Natural killer cell (primary cell): ENCODE measurements at places on chromosomes 5 and 9. TPM values are rescaled to one million over a fixed set of nuclear protein-coding genes. Genes with fewer than 3 reads are reported as not detected.

CDC37L1 gene
- total RNA-seq = 20.1 TPM

OR1Q1 gene
- not detected for total RNA-seq

RGS14 gene
- total RNA-seq = 57.3 TPM

IFNA2 gene
- total RNA-seq = not detected

ABCA1 gene
- 4.8 TPM for total RNA-seq

- DNase-seq = peak; percentile 59
Observed at GRCh38 chr9:89522261-89522958, 24.5 kb upstream of the SEMA4D start.

DNA sequence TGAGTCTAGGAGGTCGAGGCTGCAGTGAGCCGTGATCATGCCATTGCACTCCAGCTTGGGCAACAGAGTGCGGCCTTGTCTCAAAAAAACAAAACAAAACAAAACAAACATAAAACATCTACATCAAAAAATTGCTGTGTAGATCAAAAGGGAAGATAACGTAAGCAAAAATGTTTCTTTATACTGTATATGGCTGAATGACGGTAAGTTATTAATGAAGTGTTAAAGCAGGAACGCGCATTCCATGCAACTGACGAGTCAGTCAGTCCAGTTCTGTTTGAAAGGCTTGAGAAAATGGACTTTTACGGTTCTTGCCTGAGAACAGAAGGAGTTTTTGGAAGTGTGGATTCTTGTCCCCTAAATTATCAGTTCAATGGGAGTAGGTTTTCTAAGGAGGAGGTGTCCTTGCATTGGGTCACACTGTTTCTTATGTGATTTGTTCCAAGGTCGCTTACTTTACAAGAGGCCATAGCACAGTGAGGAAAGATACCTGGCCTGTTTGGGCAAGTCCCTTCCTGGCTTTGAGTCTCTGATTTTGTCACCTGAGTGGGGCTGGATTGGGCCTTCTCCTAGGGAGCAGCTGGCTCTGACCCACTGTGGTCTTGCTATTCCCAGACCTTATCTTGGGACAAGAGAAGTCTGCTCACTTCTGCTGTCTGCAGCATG is 6.6 kb upstream of the PTGS1 start:
- DNase-seq = no peak

- peak; percentile 71 for DNase-seq
Observed at GRCh38 chr9:99822109-99822805, 572 bp downstream of the NR4A3 start.

DNA sequence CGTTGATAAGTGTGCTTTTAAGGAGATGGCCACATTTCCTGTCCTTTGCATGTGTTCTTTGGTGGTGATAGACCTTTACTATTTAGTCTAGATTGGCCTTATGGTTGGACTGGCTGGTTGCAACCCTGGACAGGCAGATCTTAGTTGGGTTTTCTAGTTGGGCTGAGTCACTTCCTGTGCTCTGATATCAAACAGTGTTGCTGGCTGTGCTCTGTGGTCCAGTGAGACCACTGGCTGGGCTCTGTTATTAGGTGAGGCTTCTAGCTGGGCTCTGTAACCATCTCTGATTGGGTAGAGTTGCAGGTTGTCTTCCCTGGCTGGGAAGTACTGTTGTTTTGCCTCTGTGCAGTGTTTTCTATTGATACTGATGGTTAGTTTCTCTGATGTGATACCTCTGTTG is 432.5 kb downstream of the LRRC70 start:
- DNase-seq = no peak

DNA sequence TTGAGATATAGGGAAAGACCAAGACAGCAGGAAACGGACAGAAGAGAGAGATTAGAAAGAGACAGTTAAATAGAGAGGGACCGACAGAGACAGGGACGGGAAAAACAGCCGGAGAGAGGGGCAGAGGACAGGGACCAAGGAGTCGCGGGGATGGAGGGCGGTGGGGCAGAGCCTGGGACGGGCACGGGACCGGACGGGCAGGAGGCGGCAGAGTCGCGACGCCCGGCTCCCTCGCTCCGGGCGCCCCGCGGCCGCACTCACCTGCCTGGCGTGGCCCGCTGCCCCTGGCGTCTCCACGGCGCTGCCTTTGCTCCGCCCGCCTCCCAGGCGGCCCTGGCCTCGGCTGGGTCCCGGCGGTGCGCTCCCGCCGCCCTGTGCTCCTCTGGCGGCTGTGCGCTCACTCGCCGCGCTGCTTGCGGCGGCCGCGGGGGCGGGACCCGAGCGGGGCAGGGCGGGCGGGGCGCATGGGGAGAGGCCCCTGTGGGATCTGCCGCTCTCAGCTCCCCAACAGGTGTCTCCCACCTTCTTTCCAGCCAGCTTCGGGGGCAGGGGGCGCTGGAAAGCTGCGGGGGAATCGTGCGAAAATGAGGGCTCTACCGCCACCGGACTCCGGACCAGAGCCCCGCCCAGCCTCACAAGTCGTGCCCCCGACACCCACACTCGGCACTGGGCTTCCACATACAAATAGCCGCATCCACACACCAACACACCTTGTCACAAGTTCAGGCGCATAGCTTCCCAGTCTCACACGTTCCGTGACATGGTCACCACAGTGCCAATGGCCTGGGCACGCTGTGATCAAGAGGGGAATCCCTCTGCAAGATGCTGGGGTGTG is at the start of gene ARID3C:
ARID3C (minus strand) TSS at position 411 of the 835 bp plus-strand sequence. CDS start 1,052 bp downstream, outside the sequence.
- DNase-seq = peak; percentile 68

DNA sequence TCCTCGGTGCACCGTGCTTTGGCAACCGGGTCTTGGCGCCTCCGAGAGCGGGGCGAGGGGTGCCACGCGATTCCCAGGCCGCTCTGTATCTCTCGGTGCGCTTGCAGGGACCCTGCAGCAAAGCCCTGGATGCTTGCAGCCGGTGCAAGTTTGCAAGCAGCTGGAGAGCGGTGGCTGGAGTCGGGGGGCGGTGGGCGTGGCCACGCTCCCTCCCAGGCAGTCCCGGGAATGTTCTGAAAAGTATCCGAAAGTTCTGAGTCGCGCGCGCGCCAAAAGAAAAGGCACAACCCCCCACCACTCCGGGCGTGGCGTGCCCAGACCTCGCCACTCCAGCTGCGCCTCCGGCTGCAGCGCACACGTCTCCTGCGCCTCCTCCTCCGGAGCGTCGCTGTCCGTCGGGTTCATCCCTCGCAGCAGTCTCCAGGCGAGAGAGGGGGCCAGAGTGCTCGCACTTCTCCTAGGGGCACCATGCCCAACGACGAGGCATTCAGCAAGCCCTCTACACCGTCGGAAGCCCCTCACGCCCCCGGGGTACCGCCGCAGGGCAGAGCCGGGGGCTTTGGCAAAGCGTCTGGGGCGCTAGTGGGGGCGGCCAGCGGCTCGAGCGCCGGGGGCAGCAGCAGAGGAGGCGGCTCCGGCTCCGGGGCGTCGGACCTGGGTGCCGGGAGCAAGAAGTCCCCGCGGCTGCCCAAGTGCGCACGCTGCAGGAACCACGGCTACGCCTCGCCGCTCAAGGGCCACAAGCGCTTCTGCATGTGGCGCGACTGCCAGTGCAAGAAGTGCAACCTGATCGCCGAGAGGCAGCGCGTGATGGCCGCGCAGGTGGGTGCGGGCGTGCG is at the start of gene DMRT1:
DMRT1 (plus strand) TSS at position 327 of the 839 bp plus-strand sequence; CDS start at position 469, 142 bp downstream.
- DNase-seq = no peak

GRCh38 chr9:131658377-131659129 is 81.3 kb downstream of the RAPGEF1 start:
- DNase-seq = no peak
